Effector CD4-positive, alpha-beta T cell (primary cell): ENCODE measurements at places on chromosomes 1 and 21.

GRCh38 chr1:182145441-182145840 is 83.9 kb upstream of the ZNF648 start:
- DNase-seq: no peak

GRCh38 chr1:21200767-21201166 is 24.1 kb upstream of the EIF4G3 start:
- no peak for DNase-seq

DNA sequence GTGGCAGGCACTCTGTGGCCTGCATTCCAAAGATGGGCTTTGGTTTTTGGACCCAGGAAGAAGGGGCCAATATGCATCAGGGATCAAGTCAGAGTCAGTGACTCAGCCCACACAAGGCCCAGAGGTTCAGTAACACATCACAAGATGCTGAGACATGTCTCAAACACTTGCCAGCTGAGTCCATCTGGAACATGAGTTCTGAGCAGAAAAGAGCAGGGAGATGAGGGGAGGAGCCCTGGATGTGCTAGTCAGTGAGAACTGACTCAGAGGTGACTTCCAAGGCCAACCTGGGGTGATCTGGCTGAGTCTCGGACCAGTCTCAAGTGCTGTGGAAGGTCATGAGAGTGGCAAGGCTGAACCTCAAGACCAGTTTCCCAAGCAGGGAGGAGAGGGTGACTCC is 150.1 kb downstream of the CDC7 start:
- no peak for DNase-seq

GRCh38 chr21:16589006-16589898 is 859.5 kb downstream of the USP25 start:
- DNase-seq: no peak

- no peak for DNase-seq
Measured at GRCh38 chr1:109985247-109986053, 885 bp downstream of the AHCYL1 start.

- DNase-seq: no peak
Measured at GRCh38 chr1:84939151-84939550, 46.1 kb upstream of the LPAR3 start.

DNA sequence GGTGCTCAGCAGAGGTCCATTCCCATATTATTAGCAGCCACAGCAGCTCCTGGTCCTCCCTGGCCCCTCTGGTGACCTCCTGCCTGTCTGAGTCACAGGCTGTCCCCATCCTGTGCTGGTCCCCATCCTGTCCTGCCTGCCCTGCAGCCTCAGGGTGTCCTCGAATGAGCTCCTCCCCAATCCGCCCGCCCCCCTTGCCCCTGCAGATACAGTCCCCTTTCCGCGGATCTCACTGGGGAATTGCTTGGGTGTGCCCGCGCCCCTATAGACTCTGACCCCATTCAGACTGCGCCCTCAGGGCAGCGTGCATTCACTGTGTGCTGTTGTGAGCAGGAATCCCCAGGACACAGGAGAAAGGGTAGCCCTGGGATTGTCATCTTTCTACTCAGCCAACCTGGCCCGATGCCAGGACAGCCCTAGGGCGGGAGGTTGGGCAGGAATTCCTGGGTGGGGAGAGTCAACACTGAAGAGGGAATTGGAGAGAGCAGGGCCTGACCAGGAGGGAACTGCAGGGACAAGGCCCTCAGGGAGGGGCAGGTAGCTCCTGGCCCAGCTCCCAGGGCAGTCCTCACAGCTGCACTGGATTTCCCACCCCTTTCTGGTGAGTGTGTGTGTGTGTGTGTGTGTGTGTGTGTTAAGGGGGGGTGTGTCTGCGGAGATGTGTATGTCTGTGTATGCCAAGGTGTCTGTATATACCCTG is 1.1 kb upstream of the GUCA2A start:
- DNase-seq: no peak
